ENCODE measurements at places on chromosomes 2 and 18. TPM values are rescaled to one million over a fixed set of nuclear protein-coding genes. Genes with fewer than 3 reads are reported as not detected.

Gene FZD7
- total RNA-seq: 34.7 TPM

- no peak for DNase-seq
These were observed 10.4 kb downstream of the LRPPRC start for GRCh38 chr2:43985359-43985758.

DNA sequence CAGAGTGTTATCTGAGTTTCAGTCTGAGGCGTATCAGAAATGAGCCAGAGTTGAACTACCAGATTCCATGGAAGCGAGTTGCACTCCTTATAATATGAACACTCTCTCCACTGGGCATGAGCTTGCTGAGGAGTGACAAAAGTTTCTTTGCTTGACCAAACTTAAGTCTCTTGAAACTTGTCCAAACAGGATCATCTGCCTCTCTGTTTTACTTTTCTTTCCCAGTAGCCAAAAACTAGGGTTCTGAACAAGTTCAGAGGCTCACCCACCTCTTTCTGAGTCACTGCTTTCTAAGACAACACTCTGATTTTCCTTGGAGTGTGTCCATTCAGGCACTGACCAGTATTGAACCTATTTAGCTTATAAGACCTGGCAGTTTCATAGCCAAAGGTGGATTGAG is 233.2 kb upstream of the TCF4 start:
- no peak for DNase-seq

GRCh38 chr2:19579461-19579860 is 221.0 kb upstream of the OSR1 start:
- DNase-seq: no peak

- no peak for DNase-seq
These were observed 206.1 kb downstream of the FAM210A start for GRCh38 chr18:13520306-13520705.

Gene VWC2L
- 0.08 TPM for total RNA-seq

Gene GPR35
- 1.5 TPM for total RNA-seq

Gene XIRP2
- total RNA-seq: 537 TPM

Gene PRKAG3
- 0.13 TPM for total RNA-seq

Measured in cardiac septum (tissue), 1 donor.